ENCODE measurements at places on chromosomes 6 and 20. TPM values are rescaled to one million over a fixed set of nuclear protein-coding genes. Genes with fewer than 3 reads are reported as not detected.

The ANKEF1 gene
- 0.82 TPM for total RNA-seq

The ATXN1 gene
- total RNA-seq = 31.5 TPM

The SLA2 gene
- not detected for total RNA-seq

The STMND1 gene
- total RNA-seq = not detected

The CST2 gene
- not detected for total RNA-seq

The COL12A1 gene
- 30.5 TPM for total RNA-seq

The EBF4 gene
- total RNA-seq = 0.36 TPM

The TMEM170B gene
- 22.0 TPM for total RNA-seq

The ZBTB12 gene
- not detected for total RNA-seq

The CLPSL1 gene
- total RNA-seq = not detected

The GGTLC1 gene
- not detected for total RNA-seq

The CFB gene
- 13.8 TPM for total RNA-seq

The OPN5 gene
- total RNA-seq = not detected

The BFSP1 gene
- not detected for total RNA-seq

The TNXB gene
- total RNA-seq = 33.7 TPM

The MATN4 gene
- total RNA-seq = not detected

The LZTS3 gene
- 17.1 TPM for total RNA-seq

The TUBB1 gene
- total RNA-seq = not detected

The PPIL6 gene
- 0.64 TPM for total RNA-seq

The NMBR gene
- total RNA-seq = not detected

The TP53TG5 gene
- not detected for total RNA-seq

The HSPA12B gene
- total RNA-seq = 6.5 TPM

The SNRPB gene
- 131 TPM for total RNA-seq

The GPR6 gene
- total RNA-seq = not detected

The PLN gene
- total RNA-seq = 213 TPM

The ADGRF4 gene
- total RNA-seq = not detected

The C6orf141 gene
- 7.8 TPM for total RNA-seq

The C6orf15 gene
- not detected for total RNA-seq

The C20orf202 gene
- 0.24 TPM for total RNA-seq

The FAM83D gene
- not detected for total RNA-seq

The SLC22A2 gene
- not detected for total RNA-seq

The PDYN gene
- not detected for total RNA-seq

The RAET1L gene
- not detected for total RNA-seq

The IMPG1 gene
- total RNA-seq = not detected

The CST5 gene
- total RNA-seq = not detected

The GATA5 gene
- not detected for total RNA-seq

The SLC35B2 gene
- total RNA-seq = 35.9 TPM

The ZC2HC1B gene
- not detected for total RNA-seq

The MCHR2 gene
- total RNA-seq = not detected

The MOXD1 gene
- 0.62 TPM for total RNA-seq

The SYTL3 gene
- total RNA-seq = 16.7 TPM

The HDAC2 gene
- total RNA-seq = 27.9 TPM

The ASIP gene
- not detected for total RNA-seq
